Karpas-422 (cell line): ENCODE measurements at places on chromosomes 4 and X.

- no peak for DNase-seq
Measured at GRCh38 chr4:47210828-47211227, 179.5 kb downstream of the GABRB1 start.

- DNase-seq: no peak
Measured at GRCh38 chrX:14363728-14364127, 165.6 kb upstream of the GLRA2 start.

- DNase-seq: no peak
Measured at GRCh38 chr4:1869530-1870327, 1.5 kb upstream of the NSD2 start.

DNA sequence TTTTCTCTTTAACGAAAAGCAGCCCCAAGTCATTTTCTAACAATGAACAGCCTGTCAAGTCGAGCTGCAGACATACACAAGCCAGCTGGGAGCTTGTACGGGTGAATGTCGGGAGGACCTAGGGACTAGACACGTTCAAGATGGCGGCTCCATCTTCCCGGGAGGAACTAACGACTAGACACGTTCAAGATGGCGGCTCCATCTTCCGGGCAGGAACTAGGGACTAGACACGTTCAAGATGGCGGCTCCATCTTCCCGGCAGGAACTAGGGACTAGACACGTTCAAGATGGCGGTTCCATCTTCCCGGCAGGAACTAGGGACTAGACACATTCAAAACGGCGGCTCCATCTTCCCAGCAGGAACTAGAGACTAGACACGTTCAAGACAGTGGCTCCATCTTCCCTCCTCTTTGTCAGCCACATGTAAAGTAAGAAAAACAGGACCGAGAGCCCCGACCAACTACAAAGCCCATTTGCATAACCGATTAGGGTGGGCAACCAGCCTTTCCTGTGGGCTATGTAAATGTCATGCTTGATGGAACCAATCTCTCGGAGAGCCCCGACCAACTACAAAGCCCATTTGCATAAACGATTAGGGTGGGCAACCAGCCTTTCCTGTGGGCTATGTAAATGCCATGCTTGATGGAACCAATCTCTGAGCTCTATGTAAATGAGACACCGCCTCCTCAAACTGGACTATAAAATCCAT, 175.5 kb downstream of the DHRSX start:
- no peak for DNase-seq

- DNase-seq: no peak
Measured at GRCh38 chr4:185352741-185353140, 43.0 kb downstream of the LRP2BP start.

DNA sequence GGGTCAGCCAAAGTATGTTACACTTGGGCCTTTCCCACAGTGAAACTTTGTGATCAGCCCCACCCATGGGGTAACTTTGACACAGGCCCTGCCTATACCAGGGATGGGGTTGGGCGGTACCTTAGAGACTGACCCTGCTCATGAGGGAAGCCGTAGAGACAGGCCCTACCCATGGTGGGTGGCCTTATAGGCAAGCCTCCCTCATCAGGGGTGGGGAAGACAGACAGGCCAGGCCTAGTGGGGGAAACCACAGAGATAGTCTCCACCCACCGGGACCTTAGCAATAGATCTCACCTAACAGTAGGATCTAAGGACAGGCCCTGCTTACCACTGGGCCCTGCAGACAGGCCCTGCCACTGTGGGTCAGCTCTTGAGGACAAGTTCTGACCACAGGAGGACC, 6.8 kb downstream of the PLP2 start:
- peak; percentile 40 for DNase-seq

DNA sequence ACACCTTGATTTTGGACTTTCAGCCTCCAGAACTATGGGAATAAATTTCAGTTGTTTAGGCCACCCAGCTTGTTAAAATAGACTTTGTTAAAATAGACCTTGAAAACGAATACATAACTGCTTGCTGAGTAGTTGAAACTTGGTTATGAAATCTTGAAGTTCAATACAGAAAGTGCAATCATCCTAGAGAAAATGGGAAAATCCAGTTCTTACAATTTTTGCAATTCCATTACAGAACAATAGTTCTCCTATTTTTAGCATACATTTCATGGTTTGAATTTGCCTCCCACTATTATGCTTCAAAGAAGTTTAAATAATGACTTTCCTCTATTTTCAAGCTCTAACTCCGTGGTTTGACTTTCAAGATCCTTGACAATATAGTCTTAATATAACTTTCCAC, 10.5 kb downstream of the TLR1 start:
- DNase-seq: no peak

- no peak for DNase-seq
Measured at GRCh38 chr4:4752576-4753401, 106.7 kb upstream of the MSX1 start.

DNA sequence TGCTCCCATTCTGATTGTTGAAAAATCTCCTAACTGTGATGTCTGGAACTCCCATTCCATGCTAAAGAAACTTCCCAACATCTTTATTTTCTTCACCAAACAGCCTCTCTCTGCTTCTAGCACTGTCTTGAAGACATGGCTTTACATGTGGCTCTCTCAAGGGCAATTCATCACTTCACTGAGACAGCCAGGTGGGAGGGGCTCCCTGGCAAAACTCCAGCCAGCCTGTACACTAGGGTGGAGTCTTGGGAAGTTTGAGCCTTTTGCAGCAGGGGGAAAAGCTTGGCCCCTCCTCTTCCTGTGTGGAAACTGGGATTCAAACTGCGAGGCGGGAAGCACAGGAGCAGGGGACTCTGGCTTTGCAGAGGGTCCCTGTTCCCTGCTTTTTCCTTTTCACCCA, 130.5 kb upstream of the TTC29 start:
- no peak for DNase-seq

DNA sequence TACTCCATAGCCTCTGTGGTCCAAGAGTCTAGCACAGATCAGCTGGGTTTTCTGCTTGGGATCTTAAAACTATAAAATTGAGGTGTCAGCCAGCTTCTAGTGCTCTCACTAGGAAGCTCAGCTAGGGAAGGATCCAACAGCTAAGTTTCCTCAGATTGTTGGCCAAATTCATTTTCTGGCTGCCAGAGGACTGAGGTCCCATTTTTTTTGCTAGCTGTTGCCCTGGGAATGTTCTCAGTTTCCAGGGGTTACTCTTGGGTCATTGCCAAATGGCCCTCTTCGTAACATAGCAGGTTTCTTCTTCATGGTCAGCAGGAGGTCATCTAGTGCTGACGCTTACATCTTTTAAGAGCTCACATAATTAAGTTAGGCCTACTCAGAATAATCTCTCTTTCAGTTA, 2178.2 kb downstream of the ARAP2 start:
- no peak for DNase-seq

DNA sequence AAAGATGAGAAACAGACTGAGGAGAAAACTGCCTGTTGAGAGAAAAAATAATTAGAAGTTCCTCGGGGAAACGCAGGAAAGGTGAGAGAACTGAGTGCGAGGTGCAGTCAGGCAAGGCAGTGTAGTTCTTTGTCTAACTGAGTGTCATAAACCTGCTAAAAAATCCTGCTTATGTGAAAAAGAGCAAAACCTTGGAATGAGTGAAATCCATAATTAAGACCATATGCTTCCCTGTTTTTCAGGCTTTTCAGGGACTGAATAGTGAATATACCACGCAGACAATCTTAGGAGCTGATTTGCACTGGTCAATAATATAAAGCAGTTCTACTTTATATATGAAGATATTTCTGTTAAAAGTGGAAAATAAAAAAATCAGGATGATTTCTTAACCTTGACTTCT, 104.9 kb downstream of the RASGEF1B start:
- DNase-seq: no peak

DNA sequence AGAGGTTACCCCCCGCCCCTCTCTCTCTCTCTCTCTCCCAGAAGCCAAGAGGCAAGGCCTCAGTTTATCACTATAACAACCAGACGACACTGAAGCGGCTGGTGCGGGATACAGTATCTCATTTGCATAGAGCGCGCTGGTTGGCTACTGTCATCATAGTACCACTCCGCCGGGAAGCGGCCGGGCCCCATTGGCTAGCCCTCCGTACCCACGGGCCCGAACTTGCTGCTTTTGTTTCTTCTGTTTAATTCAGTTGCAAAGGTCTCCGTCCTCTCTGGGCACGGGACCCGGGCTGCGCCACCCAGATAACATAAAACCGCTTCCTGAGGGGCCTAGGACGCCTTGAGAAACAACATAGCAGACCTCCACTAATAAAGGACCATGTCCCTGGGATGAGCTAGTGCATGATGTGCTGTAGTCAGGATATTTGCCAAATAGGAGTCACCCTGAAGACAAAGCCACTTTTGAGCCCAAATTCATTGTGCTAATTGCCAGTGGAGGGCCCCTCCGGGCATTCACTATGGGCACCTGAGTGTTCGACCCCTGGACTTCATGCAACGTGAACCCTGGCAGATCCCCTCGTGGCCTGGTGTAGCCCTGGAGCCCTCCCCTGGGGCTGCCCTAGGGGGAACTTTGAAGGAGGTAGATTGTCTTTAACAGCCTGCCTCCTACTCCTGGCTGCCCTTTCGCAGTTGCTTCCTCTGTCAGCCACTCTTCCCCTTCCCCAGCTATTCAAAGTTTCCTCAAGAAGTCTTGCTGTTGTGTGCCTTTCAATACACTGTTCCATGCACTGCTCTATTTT, at the start of gene PCYT1B:
TSS of gene PCYT1B (minus strand) at position 91 of the 802 bp plus-strand sequence. CDS start 242 bp downstream, outside the sequence.
- peak; percentile 79 for DNase-seq

- DNase-seq: no peak
Measured at GRCh38 chr4:81736324-81736723, 264.6 kb upstream of the RASGEF1B start.

DNA sequence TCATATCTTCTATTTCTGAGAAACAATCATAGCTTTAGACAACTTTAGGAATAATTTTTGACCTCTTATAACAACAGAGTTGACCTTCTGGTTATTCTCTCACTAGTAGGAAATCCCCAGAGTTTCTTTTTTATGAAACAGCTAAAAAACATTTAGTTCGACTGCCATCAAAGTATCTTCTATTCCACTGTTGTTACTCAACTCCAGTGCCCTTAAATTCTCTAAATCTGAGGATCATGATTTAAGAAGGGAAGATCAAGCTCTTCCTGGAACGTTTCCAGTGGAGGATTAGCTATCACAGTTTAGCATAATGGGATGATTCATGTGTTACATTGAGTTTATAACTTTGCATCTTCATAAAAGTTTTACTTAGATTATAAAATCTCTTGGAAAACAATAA, 134.9 kb upstream of the VEGFC start:
- no peak for DNase-seq

- DNase-seq: no peak
Measured at GRCh38 chrX:19606902-19607301, 91.6 kb upstream of the MAP3K15 start.

GRCh38 chr4:79224777-79225104, 101.1 kb downstream of the NAA11 start:
- DNase-seq: no peak

DNA sequence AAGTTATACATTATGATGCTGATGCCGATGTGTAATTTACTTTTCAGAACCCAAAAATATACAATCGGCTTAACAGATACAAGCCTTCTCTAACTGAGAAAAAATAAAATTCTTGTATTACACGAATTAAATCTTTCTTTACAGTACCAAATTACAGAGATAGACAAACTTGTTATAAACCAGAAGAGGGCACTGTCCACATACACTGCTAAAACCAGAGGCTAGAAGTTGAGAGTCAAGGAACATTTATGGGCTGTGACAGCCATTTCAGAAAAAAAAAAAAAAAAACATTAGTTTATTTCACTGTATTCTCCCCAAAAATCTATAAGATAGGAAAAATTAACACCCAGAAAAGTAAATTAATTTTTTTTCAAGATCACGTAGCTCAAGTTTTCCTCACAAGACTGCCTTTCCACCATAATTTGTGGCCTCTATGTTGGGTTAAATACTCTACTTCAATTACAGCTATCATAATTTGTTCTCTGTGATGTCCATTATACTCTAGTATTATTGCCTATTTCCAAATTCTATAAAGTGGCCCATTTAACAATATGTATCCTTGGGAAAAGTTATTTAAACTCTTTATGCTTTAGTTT, 12.0 kb downstream of the EREG start:
- DNase-seq: peak; percentile 72

DNA sequence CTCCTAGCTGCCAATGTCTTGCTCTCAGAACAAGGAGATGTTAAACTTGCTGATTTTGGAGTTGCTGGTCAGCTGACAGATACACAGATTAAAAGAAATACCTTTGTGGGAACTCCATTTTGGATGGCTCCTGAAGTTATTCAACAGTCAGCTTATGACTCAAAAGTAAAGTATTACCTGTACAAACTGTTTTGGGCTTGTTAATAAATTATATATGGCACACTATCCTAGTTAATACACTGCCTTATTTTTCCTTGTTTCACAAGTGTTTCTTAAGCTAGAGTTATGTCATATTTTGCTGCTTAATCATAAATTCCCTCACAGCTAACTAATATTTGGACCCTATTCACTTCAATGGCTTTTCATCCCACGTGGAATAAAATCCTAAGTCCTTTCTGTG, 45.3 kb downstream of the STK26 start:
- DNase-seq: no peak

- peak; percentile 84 for DNase-seq
Measured at GRCh38 chr4:56434599-56435139, 746 bp downstream of the PPAT start.

DNA sequence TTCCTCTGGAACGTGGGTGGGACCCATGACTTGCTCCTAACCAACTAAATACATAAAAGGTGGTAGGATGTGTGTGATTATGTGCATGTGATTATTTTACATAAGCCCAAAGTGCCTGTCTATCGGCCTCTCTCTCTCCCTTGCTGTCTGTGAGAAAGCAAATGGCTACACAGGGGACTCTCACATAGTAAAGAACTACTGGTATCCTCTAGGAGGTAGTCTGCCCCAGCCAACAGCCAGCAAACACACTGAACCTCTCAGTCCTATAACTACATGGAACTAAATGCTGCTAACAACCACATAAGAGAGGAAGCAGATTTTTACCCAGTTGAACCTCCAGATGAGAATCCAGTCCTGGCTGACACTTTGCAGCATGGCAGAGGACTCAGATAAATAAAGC, 1249.4 kb downstream of the ADGRL3 start:
- DNase-seq: no peak

GRCh38 chr4:78652282-78652876, 100.8 kb downstream of the ANXA3 start:
- no peak for DNase-seq

DNA sequence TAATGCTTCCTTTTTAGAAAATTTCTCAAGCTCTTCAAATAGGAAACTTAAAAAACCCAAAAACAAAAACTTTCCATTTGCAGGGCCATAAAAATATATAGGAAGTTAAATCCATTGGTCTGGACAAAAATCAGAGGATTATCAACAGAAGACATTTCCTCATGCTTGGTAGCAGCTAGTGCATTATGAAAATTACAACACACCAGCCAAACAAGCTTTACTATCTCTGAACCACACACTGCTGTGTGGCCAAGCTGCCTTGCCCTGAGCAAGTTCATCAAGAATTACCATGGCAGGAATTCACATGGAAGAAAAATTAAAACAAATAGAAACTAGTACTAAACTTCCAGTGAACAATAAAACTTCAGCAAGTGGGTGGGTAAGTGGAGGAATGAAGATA, 3.6 kb downstream of the USP46 start:
- DNase-seq: no peak
